Astrocyte of the spinal cord (primary cell): ENCODE measurements at places on chromosomes 5 and 9.

DNA sequence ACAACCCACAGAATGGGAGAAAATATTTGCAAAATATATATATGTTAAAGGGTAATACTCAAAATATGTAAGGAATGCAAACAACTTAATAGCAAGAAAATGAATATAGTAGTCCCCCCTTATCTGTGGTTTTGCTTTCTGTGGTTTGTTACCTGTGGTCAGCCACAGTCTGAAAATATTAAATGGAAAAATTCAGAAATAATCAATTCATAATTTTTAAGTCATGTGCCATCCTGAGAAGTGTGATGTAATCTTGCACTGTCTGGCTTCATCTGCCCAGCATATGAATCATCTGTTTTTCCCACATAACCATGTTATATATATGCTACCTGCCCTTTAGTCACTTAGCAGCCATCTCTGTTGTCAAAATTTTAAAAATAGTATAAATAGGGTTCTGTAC is 11.7 kb downstream of the CER1 start:
- DNase-seq = peak; percentile 41

DNA sequence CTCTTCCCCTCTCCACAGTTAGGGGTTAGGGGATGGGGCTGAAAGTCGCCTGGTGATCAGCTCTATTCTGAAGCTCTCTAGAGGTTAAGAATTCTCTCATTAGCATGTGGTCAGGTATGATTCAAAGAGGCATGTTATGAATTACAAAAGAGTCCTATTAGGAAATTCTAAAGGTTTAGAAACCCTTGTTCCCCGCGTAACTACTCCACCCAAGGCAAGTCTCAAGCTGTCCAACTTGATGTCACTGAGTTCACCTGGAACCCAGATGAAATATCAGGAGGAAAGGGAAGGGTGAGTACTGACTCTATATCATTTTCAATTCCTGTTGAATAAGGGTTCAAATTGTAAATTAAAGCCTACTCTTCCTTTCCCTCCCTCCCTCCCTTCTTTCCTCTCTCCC is 18.1 kb upstream of the RNF145 start:
- no peak for DNase-seq

DNA sequence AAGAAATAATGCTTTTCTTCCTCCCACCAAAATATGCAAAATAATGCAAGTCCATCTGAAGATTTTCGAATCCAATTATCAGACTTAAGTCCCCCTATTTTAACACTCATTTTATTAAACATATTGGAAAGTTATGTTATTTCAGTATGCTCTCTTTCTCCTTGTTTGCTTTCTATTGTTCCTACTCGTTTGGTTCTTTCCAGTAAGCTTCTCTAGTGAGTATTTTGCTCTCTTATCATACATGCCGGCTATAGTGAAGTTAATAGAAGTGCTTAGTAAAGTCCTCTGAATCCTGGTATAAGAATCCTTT is 517 bp downstream of the ALDH1A1 start:
- no peak for DNase-seq

- DNase-seq = peak; percentile 24
Observed at GRCh38 chr5:129905473-129906176, 1.4 kb downstream of the CHSY3 start.

DNA sequence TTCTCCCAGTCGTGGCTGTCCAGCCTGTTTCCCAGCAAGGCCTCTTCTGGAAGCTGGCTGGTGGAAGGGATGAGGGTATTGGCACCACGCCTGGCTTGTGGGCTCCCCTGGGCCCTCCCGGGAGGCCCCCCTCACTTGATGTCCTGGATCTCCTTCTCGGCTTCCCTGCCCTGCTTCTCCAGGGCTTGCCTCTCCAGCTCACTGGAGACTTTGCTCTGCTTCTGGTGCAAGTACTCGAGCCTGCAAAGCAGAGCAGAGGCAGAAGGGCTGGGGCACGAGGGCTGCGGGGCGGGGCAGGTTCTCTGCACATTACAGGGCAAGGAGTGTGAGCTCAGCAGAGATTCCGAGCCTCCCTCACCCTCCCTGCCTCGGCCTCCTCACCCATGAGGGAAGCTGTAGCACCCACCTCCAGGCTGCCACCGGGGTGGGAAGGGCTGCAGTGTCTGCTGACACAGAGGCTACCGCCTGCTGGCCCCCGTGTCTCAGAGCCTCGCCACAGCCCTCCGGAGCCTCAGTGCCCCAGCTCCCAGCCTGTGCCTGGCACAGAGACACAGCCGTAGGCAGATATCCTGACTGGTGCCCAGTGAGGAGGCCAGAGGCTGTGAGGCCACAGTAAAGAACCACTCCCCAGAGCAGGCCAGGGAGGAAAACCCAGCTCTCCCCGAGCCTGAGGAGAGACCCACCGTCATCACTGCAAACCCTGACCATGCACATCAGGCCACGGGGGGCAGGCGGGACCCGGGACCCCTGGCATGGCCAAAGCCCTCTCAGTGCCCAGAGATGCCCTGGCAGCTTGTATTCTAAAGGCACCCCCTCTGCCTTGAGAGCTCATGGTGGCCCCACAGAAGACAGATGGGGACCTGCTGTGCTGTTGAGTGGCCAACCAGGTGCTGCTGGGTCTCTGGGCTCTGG is 7.2 kb downstream of the SNAPC4 start:
- no peak for DNase-seq

GRCh38 chr5:44719856-44720255 is 88.9 kb upstream of the MRPS30 start:
- no peak for DNase-seq

GRCh38 chr5:98604721-98605425 is 168.6 kb upstream of the RGMB start:
- peak; percentile 87 for DNase-seq

DNA sequence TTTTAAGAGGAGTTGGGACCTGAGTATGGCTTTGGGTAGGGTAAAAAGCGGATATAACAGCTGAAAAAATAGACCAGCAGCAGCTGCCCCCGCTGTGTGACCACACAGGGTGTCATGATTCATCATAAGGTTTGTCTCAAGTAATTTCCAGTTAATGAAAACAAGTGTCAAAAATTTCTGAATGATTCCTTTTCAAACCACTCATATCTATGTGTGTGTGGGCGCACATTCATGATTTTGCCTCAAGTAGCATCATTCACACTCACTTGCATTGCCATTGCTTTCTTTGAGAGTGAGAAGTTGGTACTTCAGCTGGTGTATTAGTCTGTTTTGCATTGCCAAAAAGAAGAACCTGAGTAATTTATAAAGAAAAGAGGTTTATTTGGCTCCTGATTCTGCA is 12.1 kb upstream of the TNFAIP8 start:
- peak; percentile 85 for DNase-seq

- DNase-seq = peak; percentile 3
Observed at GRCh38 chr5:51433052-51433710, 49.9 kb downstream of the ISL1 start.

DNA sequence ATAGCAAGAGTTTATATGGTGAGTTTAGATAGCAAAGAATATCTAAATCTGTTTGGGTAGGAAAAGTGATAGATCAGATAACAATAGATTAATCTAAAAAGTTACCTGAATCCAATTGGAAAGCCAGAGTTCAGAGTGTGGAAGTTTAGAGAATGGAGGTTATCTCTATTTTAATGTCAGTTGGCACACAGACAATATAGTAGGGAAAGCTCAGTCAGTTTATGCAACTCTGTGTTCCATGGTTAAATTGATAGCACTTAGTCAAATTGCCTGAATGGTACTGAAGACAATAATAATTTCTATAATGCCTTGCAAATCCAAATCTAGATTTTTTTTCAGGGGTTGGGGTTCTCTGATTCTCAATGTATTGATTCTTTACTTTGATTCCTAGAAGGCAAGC is 77.0 kb downstream of the ARHGEF28 start:
- no peak for DNase-seq

- DNase-seq = no peak
Observed at GRCh38 chr5:97531549-97531948, 348.5 kb upstream of the RIOK2 start.

DNA sequence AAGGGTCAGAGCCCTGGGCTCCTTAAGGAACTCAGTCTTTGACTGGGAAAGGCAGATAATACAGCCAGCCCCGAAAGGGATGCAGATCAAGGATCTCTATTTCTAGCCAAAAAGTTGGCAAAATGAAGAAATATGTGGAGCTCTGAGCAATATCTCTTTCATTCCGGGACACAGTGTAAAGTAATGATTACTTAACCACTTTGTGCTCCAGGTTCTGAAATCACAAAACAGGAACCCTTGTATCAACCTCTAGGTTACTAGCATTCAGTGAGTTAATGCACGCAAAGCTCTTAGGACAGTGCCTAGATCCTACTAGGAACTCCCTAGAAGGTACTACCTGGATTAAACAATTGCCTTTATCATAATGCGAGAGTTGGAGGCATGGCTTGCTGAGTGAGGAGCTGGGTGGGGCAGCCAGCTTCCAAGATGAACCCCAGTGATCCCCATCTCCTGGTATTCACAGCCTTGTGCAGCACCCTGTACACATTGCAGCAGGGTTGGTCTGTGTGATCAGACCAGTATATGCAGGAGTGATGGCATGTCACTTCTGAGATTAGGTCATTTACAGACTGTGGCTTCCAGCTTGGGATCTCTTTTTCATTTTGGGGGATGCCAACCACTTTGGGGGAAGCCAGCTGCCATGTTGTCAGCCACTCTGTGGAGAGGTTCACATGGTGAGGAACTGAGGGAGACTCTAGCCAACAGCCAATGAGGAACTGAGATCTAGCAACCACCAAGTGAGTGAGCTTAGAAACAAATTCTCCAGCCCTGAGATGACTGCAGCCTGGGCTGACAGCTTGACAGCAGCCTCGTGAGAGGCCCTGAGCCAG is 103.1 kb upstream of the SLC44A1 start:
- no peak for DNase-seq

GRCh38 chr5:133065471-133065870 is 13.7 kb downstream of the HSPA4 start:
- no peak for DNase-seq

- DNase-seq = peak; percentile 25
Observed at GRCh38 chr5:60026161-60026560, 132.6 kb upstream of the PDE4D start.

GRCh38 chr5:115168829-115169486 is 750 bp downstream of the TRIM36 start:
- no peak for DNase-seq

GRCh38 chr9:82732928-82733327 is 330.0 kb downstream of the RASEF start:
- peak; percentile 4 for DNase-seq

GRCh38 chr9:116080561-116080960 is 73.0 kb upstream of the PAPPA start:
- no peak for DNase-seq

GRCh38 chr5:146034127-146034526 is 71.2 kb downstream of the PLAC8L1 start:
- no peak for DNase-seq

GRCh38 chr5:147628058-147628895 is 118.4 kb upstream of the DPYSL3 start:
- DNase-seq = peak; percentile 74

DNA sequence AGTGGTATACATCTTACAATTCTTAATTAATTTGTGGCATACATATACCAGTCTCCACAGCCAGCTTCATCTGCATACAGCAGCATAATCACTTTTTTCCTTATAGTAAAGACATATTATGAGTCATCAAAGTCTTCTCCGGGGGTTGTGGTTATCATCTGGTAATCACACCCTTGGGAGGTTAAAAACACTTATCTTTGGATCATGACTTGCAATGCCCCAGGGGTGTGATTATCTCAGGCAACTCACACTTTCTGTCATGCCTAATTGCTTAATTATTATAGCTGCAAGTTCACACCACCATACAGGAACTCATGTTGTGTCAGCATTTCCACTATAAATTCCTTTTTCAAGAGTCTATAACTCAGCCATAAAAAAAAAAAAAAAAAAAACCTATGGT is 218.4 kb downstream of the ANXA1 start:
- DNase-seq = no peak

DNA sequence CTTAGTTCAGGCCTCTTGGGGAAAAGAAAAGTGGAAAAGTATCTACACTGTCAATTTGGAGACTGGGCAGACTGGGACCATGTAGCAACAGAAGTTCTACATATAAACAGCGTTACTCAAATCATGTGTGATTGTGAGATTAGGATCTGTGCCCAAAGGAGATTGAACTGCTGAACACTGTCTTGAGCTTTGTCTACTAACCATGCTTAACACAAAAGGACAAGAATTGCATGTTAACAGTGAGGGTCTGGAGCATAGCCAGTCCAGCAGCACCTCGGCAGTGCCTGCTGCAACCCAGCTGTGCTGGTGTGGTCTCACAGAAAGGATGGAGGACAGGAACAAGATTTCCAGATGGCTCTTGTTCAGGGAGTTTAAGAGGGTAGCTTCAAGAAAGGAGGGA is 5.7 kb downstream of the PAM start:
- peak; percentile 43 for DNase-seq

DNA sequence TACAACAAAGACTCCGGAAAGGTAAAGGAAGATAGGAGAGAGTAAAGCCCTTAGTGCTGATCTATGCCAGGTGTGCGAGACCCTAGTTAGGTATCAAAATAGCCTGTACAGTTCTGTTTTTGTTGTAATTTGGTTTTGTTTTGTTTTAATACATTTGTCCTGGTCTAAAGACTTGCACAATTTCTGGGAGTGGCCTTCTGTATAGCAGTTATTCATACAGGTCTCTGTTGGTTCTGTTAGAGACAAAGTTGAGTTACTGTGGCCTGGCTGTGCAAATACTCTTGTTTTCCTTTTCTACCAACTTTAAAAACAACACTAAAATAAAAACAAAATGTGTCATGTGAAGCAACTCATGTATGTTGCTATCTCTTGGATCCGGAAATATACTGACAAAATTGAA is 163.6 kb downstream of the COMMD10 start:
- no peak for DNase-seq

DNA sequence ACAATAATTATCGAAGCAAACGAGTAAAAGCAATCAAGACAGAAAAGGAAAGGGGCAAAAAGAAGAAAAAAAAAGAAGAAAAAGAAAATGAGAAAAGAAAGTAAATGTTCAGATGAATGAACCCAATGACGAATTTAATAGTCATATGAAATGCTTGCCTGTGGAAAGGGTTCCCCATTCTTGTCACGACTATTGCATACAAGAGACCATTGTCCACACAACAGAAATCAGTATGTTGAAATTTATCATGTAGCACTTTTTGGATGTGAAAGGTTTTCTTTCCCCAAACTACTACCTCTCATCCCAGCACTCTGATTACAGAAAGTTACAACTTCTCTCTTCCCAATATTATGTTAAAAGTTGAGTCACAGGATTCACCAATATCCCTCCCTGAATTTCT is 162.4 kb downstream of the ZDHHC21 start:
- no peak for DNase-seq

GRCh38 chr5:154762261-154762660 is 7.1 kb downstream of the LARP1 start:
- no peak for DNase-seq

GRCh38 chr5:35656721-35657120 is 39.1 kb downstream of the SPEF2 start:
- no peak for DNase-seq

- no peak for DNase-seq
Observed at GRCh38 chr9:93612796-93613154, 36.4 kb downstream of the PHF2 start.

GRCh38 chr5:178471711-178472110 is 118.5 kb downstream of the COL23A1 start:
- no peak for DNase-seq

DNA sequence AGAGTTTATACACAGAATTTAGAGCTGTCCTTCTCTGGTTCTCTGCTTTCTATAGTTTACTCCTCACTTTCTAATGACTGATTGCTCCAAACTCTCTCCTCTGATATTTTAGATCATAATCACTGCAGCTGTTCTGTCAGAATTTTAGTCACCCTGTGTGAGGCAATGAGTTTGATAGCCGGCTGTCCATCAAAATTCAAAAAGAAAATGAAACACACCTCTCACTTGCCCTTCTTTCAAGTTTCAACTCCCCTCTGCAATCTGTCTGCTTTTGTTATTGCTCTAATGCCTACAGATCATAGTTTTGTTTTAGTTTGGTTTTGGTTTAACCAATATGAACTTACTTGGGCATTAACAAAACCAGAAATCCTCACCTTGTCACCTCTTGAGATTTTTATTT is 23.3 kb upstream of the ABLIM3 start:
- DNase-seq = no peak
